AG08395 (cell line): ENCODE measurements at places on chromosomes 12 and 14.

- DNase-seq: no peak
These were observed 29.4 kb upstream of the GPR68 start for GRCh38 chr14:91273885-91274273.

DNA sequence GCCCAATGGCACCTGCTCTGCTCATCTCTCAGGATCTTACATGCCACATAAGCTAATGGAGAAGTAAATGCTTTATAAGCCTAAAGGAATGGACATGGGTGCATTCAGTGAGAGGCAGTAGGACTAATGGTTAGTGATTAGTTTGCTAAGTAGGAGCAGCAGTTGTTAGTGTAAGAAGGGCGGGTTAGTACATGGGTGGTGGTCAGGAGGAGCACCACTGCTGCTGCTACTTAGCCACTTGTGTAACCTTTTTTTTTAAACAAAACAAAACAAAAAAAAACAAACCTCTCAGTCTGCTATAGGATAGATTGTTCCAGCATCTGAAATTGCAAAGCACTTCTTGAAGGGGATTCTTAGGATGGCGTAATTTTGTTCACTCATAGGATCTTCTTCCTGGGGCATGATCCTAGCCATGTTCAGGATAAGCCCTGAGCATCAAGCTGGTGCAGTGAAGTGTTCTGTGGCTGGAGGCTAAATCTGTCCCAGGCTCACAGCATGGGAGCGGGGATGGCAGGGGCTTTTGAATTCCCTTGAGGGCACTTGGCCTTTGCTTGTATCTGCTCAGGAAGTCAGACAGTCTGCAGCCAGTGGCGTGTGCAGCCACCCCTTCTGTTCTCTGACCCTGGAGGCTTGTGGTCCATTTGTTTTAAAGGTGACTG, 63.6 kb downstream of the CHST11 start:
- no peak for DNase-seq

DNA sequence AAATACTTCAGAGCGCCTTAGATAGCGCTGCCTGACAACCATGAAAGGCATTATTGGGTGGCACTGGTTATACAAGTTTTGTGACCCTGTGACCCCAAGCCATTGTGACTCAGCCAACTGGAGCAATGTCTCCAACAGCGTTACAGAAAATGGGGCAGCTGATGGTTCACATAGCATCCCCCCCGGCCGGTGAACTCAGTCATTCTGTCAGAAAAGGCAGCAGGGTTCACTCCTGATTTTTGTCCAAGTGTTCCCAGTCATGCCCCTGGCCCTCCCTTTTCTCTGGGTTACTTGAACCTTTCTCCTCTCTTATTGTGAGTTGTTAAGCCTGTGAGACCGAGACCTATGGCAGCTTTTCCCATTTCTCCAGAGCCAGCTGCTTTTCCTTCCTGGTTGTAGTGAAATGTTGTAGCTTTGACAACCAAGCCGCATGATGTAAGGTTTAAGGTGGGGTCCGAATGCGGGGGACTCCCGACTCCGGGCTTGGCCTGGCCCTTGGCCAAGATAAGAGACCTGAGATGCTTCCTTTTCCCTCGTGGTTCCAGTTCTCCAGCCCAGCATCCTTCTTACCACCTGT, 22.0 kb downstream of the CD9 start:
- DNase-seq: no peak

- DNase-seq: no peak
These were observed 621.2 kb upstream of the FBXO33 start for GRCh38 chr14:40053416-40053815.

DNA sequence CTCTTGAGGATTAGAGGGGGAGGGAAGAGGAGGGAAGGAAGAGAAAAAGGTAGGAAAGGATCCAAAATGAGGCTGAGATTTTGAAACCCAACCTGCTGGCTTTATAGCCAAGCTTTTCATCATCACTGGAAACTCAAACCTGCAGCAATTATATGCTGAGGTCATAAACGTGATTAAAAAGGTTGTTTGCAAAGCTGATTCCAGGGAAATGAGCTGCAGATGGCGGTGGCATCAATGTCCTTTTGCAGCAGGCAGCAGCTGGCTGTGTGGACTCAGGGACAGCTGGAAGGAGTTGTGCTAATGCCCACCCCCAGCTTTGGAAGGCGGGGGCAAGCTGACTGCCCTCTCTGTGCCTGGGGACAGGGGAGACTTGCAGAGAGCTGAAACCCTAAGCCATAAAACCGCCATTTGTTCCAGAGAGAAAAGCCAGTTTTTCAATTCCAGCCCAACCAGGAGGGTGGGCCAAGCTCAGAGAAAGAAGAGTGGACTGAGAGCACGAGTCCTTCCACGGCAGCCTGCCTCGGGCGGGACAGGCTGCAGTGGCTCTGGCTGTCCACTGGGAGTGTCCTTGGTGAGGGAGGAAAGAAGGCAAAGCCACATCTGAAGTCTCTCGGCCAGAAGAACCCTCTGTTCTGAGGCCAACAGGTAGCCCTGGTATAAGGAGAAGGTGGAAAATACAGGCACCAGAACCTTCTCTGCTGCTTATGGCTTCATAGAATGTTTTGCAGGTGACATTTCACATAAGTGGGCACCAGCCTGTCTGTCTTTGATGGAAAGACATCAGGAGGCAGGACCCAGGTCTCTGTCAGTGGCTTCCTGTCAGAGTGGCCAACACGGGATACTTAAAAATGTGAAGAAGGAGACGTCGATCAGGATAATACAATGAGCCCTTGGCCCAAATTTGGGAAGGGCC, 90.7 kb downstream of the SINHCAF start:
- peak; percentile 66 for DNase-seq

DNA sequence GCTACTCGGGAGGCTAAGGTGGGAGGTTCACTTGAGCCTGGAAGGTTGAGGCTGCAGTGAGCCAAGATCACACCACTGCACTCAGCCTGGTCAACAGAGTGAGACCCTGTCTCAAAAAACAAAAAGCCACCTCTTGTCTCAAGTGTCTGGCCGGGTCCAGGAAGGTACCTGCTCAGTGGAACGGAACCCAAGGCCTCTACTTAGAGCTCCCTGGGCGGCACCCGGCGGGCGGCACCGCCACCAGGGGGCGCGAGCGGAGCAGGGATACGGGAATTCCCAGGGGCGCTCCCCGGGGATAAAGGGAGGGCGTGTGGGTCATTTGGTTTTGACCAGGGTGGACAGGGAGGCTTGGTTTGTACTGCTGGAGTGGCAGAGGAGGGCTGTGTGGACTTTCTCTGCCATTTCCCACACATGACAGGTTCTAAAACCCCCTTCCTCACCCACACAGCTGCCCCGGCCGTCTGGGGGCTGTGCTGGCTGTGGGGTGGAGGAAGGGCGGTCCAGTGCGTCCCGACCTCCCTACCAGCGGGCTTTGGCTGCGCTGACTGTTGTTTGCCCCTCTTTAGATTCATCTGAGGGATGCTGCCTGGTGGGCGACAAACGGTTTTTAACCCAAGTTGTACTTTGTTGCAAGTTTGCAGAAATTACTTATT, 91.4 kb downstream of the SETD3 start:
- peak; percentile 56 for DNase-seq

- DNase-seq: no peak
These were observed 53.6 kb downstream of the SUSD6 start for GRCh38 chr14:69664865-69665526.

DNA sequence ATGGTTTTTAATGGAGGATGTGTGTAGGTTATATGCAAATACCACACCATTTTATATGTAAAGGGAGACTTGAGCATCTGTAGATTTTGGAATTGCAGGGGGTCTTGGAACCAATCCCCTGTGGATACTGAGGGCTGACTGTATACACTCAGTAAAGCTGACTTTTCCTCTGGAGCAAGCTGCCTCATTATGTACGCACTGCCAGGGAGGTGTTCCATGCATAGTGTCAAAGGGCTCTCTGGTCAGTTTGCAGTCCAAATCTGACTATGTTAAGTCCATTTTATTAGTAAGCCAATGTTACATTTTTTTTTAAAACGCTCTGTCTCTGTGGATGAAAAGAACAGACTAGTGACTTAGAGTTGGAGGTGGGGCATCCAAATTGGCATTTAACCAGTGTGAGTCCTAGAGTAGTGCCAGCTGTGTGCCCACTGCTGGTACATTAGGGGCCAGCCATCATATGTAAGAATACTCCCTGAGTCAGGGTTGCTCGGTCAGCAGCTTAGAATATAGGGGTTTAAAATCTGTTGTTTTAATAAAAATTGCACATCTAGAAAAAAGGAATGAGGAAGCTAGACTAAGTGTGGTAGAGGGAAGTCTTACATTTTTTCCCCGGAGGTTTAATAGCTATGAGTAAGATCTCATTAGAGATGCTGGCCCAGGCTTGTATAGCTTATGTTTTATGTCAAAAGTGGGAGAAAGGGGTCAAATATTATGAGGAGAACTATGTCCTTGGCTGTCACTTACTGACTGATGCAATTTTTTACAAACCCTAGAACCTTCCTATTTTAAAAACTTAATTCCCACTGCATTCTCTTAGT, 87.0 kb downstream of the TESC start:
- DNase-seq: peak; percentile 59

DNA sequence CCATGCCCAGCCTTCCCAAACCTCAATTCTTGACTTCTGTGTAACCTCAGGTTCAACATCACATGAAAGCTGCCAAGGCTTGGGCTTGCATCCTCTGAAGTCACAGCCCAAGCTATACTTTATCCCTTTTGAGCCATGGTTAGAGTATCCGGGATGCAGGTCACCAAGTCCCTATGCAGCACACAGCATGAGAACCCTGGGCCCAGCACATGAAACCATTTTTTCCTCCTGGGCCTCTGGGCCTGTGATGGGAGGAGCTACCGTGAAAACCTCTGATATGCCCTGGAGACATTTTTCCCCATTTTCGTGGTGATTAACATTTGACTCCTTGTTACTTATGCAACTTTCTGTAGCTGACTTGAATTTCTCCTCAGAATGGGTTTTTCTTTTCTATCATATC, 25.8 kb upstream of the DIO2 start:
- no peak for DNase-seq

DNA sequence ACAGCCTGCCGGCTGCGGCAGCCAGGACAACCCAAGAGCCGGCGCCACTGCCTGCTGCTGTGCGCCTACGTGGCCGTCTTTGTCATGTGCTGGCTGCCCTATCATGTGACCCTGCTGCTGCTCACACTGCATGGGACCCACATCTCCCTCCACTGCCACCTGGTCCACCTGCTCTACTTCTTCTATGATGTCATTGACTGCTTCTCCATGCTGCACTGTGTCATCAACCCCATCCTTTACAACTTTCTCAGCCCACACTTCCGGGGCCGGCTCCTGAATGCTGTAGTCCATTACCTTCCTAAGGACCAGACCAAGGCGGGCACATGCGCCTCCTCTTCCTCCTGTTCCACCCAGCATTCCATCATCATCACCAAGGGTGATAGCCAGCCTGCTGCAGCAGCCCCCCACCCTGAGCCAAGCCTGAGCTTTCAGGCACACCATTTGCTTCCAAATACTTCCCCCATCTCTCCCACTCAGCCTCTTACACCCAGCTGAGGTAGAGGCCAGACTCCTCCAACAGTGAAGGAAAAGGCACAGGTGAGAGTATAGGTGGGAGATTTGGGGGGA, 10.3 kb downstream of the ZBTB39 start:
- no peak for DNase-seq

- DNase-seq: no peak
These were observed 358.5 kb downstream of the TMEM121 start for GRCh38 chr14:105884808-105885281.

- DNase-seq: no peak
These were observed 17.7 kb upstream of the CD27 start for GRCh38 chr12:6426882-6427671.

GRCh38 chr14:91482263-91483013, 27.7 kb downstream of the PPP4R3A start:
- peak; percentile 19 for DNase-seq

DNA sequence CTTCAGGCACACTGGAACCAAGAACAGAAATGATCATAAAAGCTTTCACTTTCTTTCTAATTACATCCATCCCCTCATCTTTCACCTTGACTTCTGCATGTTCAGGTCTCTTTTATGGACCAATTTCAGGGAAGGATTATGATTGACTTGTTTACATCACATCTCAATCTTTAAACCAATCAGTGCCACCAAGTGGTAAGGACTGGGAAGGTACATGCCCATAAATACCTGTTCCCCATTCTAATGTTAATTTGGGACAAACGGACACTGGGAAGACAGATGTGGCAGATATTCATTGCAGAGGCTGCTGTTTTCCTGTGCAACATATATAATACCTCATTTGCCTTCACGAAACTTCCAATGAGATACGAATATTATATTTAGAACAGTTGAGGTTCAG, 978.1 kb downstream of the GALC start:
- no peak for DNase-seq

GRCh38 chr12:93943780-93944179, 204.6 kb upstream of the PLXNC1 start:
- peak; percentile 88 for DNase-seq

DNA sequence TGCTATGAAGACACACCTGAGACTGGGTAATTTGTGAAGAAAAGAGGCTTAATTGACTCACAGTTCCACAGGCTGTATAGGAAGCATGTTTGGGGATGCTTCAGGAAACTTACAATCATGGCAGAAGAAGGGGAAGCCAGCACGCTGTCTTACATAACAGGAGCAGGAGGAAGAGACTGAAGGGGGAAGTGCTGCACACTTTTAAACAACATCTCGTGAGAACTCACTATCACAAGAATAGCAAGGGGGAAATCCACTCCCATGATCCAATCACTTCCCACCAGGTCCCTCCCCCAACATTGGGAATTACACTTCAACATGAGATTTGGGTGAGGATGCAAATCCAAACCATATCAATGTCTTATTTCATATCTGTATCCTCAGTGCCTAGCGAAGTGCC, 307.2 kb downstream of the ATP23 start:
- no peak for DNase-seq

DNA sequence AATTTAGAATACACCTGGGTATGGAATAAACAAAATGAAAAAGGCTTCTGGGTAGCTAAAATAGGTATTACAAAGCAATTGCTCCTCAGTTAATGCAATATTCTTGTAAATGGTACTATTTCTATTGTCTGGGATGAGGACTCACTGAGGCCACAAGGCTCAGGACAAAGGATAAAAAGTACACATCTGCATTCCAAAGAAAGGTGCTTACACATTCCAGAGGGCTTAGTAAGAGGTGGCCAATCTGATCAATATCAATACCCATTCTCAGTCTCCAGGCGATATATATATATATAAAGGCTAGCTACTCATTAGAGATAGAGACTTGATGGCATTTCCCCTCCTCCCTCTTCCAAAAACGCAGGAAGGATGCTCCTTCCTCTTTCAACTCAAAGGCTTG, 43.8 kb downstream of the ATXN7L3B start:
- no peak for DNase-seq

GRCh38 chr12:4540638-4541037, 1.9 kb downstream of the RAD51AP1 start:
- no peak for DNase-seq

GRCh38 chr12:16610743-16611142, 4.8 kb upstream of the LMO3 start:
- DNase-seq: no peak

- no peak for DNase-seq
These were observed 135.0 kb downstream of the NCOR2 start for GRCh38 chr12:124432376-124432775.

DNA sequence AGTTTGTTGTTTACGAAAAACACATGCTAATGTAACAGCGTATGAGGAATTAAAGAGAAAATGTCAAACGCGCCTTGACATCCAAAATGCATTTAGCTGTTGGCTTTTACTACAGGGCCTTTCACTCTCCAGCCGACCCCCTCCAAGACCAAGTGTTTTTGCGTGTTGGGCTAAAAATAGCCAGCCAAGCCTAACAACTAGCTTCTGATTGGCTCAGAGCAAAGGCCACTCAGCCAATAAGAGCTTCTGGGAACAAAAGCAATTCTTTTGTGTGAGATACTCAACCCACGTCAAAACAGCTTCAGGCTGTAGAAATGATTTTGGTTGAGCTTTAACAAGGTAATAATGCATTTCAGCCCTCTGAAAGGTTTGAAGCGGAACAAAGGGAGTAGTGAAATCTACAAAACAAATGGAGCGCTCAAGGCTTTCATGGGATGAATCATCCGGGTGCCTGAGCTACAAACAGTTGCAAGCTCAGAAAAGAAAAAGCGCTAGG, 198.7 kb upstream of the DCN start:
- peak; percentile 89 for DNase-seq
